ENCODE measurements at places on chromosomes 4 and X.

DNA sequence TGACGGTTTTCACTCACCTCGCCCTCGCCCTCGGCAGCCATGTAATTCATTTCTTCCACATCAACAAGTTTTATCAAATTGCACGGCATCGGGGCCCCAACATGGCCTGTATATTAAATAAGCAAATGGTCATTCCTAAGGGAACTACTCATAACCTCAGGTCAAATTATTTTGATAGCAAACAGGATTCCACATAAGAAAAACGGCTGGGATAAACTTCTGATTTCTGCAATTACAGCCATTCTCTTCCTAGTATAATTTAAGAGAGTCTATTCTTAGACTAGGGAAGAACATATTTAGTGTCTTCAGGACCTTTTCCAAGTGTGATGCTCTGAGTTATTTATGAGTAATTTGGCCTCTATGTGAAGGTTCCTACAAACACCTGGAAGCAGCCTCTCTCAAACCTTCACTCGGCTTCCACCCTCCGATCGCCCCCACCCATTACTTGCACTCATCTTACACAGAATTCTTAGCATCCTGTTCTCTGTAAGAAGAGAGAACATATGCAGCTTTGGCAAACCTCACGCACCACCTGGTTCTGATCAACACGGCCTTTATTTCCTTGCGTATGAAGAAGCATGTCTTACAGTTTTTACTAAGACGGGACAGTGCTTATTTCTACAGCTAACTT, 29.4 kb upstream of the CENPU start:
- DNase-seq: no peak

GRCh38 chr4:13968723-13969122, 341.2 kb upstream of the BOD1L1 start:
- no peak for DNase-seq

GRCh38 chr4:122997463-122998101, 75.2 kb upstream of the NUDT6 start:
- no peak for DNase-seq

- peak; percentile 10 for DNase-seq
These were observed 46.4 kb upstream of the FGG start for GRCh38 chr4:154658680-154659405.

DNA sequence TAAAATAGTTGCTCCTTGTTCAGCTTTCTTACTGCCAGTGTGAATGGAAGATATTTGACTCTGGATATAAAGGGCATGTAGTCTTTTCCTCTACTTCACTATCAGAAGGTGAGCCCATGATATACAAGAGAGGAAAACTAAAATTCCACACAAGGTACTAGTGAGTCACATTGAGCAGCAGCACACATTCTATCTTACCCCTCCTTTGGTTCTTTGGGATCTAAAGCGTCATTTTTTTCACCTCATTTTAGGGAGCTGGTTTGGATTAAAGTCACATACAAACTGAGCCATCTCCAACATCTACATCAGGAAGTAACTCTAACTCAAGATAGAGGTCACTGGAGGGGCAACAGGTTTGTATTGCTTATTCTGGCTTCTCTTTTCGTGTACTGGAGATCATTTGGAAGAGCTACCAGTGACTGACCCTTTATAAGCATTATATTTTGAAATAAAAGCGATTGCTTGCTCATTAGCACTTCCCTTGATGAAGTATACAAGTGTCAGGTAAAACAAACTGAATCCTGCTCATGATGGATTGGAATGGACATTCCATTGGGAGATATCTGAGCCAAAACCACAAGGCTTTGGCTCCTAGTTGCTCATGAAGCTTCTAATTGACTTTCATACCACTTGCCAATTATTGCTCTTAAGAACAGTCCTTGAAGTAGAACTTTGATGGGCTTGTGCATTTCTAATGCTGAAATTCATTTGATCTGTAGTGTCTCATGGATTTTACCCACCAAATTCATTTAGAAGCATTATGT, 124.1 kb downstream of the SPCS3 start:
- DNase-seq: no peak

DNA sequence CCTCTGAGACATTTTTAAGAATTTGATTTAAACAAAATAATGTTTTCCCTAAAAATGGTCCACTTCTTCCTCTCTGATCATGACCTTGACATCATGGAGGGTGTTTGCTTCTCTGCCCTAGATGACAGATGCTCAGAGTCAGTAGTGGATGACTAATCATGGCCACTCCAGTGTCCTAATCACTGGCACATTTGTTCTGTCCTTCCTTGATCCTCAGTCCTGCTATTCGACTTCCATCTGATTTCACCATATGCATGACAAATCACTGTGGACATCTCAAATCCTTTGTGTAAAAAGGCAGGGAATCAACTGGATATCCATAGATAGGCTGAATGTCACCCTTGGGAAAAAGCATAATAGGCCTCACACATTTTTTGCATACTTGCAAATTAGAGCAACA, 9.0 kb downstream of the CRMP1 start:
- no peak for DNase-seq

GRCh38 chr4:169009286-169010124, 550 bp downstream of the CBR4 start:
- DNase-seq: peak; percentile 74

DNA sequence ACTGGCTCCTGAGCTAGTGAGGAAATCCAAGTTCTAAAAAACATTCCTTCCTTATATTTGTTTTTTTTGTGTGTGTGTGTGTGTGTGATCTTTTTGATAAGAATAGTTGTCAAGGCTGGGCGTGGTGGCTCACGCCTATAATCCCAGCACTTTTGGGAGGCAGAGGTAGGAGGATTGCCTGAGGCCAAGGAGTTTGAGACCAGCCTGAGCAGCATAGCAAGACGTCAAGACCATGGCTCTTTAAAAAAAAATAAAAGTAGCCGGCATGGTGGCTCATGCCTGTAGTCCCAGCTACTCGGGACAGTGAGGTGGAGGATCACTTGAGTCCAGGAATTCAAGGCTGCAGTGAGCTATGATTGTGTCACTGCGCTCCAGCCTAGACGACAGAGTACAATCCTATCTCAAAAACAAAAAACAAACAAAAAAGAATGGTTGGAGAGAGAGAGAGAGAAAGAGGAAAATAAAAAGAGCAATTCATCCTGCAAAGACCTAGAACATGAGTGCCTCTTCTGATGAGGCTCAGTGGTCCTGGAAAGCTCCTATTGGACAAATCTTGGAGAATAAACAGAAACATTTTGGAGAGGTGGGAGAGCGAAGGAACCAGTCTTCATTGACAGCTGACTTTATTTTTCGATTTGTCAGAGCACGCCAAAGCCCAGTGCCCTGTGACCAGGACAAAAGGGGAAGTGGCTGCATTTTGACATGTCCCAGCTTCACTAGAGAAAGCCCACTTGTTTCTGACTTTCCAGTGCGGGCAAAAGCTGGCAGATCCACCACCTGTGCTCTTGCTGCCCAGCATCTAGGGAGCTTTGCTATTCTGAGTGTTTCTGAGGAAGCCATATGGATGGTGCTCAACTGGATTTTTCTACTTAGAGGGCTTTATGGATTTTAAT, 244.7 kb downstream of the PALLD start:
- peak; percentile 3 for DNase-seq

DNA sequence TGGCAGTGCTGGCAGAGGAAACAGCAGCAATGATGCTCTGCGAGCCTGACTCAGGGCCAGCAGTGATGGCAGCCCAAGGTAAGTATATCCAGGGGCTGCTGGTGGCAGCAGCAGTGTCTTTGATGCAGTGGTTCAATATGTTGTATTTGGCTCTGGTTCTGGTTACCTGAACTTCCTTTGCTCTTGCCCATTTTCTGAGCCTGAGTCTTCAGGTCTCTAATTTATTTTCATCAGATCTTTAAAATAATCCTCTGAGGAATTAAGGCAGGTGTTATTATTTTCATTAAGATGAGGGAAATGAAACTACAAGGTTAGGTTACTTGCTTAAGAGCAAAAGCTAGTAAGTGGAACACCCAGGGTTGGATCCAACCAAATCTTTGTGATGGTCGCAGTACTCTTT, 102.8 kb upstream of the BMP2K start:
- DNase-seq: no peak

DNA sequence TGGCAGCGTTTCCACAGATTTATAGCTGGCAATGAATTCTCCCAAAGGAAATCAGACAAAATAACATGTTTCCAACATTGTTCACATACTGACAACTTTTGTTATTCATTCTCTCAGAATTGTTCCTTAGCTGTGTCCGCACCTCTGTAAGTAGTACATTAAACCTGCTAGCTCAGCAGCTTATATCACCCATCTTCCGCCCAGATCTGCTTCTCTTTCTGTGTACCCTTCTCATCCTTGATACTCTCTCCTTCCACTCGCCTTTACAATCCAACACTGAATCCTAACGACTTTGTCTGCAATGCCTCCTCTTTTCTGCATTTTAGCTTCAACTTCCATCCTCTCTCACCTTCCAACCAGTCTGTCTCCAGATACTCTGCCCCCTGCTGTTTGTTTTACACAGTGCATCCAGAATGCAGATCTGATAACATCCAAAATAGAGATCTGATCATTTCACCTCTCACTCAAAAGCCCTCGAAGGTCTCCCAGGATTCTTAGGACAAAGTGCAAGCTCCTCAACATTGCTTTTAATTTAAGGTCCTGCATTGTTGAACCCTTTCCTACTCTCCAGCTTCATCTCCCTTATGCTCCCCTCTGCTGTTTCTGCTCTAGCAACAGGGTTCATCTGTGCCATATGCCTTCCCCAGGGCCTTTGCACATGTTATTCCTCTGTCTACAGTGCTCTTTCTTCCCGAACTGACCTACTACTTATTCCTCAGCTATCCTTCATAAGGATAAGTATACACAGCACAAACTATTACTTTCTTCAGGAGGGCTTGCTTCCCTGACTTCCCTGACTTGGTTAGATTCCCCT, 67.3 kb upstream of the VBP1 start:
- no peak for DNase-seq

DNA sequence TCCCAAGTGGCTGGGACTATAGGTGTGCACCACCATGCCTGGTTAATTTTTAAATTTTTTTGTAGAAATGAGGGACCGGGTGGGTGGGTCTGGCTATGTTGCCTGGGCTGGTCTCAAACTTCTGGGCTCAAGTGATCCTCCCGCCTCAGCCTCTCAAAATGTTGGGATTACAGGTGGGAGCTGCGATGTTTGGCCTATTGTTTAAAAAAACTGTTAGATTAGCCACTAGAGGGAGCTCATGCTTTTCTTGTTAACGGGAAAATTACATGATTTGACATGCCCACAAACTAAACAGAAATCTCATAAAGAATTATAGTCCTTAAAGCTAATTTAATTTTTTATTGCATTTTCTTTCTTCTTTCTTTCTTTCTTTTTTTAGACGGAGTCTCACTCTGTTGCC, 5.0 kb upstream of the SDAD1 start:
- DNase-seq: peak; percentile 53

DNA sequence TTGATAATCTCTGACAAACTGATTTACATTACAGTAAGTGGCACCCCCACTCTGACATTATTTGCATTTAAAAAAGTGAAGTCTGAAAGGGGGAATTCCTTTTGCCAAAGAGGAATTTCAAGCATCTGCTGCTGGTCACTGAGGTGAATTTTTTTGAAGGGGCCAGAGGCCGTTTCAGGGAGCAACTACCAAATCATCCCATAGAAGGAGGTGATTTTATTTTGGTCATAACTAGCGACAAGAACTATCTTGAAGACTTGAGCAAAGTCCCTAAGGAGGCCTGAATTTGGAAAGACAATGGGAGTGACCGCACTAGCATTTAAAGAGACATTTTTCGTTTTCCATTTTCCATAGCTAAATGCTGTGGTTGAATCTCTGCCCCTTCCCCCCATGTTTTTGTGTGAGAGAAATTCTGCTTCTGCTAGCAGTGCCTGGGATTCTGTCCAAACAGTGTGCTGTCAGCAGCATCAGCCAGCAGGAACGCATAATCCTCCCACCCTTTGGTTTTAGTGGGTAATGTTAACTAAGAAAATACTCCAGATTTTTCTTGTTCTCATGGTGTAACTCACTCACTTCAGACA, 110.1 kb upstream of the MED14 start:
- DNase-seq: peak; percentile 38

DNA sequence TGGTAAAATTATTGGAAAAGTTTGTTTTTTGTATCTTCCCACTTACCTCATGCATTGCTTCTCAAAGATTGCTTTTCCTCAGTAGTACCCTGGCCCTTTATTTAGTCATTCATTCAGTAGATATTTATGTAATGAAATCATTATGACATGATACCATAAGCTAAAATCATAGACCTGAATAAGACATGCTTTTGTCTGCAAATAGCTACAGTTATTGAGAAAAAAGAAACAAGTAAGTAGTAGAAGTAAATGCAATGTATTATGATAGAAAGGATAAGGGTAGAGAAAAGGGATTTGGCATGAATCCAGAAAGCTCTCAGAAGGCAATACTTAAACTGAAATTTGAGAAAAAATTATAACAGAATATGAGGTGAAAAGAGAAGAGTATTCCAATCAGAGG, 352.5 kb downstream of the GPM6A start:
- no peak for DNase-seq
